Effector memory CD4-positive, alpha-beta T cell (primary cell): ENCODE measurements at places on chromosomes 11 and 22.

GRCh38 chr22:31099841-31100761 is 7.3 kb downstream of the SELENOM start:
- H3K36me3 ChIP-seq: no peaks in the 10 kb centered on the region
- no peak overlapping the region for H3K27ac ChIP-seq
- H3K4me3 ChIP-seq: no peak overlapping the region
- H3K27me3 ChIP-seq: no peaks in the 10 kb centered on the region

GRCh38 chr22:33864723-33865130 is 55.5 kb downstream of the LARGE1 start:
- H3K27ac ChIP-seq: no peak overlapping the region
- H3K4me3 ChIP-seq: no peak overlapping the region

DNA sequence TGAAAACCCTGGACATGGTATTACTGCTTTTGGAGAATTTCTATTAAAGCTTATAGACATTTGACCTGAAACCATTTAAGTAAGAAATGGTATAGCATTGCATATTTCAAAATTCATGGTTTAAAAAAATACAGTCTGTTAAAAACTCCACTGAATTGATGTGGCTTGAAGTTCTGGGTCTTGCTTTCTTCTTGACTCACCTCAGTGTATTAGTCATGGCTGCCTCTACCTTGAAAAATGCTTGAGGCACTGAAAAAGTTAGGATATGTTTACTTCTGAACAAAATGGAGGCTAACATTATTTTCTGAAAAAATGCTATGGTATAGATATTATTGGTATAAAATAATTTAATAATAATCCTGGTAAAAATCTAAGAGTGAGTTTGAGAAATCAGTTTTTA is 349.2 kb downstream of the AASDHPPT start:
- no peaks in the 10 kb centered on the region for H3K27me3 ChIP-seq
- no peaks in the 10 kb centered on the region for H3K36me3 ChIP-seq
- no peak for DNase-seq
- no peak overlapping the region for H3K27ac ChIP-seq

DNA sequence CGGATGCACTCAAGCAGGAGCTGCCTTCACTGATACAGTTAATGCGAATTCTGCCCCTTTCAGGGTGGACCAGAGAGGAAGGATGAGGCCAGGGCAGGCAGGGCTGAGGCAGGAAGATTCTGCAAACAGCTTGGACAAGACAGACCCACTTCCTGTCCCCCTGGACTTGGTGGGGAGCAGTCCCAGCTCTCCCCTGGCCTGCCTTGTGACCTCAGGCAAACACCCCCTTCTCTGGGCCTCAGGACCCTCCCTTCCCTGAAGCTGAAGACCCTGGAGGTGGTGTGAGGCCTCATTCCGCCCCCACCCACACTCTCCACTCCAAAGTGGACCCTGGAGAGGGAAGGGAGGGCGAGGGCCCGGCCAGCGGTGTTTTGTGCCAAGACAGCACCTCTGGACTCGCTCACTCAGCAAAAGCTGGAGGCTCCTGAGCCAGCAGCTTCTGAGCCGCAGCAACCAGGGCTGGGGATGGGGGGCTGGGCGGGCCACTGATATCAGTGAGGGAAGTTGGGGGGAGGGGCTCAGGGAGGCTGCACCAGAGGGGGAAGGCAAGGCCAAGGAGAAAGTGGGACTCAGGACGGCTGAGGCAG is 8.5 kb downstream of the RAB3IL1 start:
- H3K36me3 ChIP-seq: no peaks in the 10 kb centered on the region
- no peaks in the 10 kb centered on the region for H3K4me1 ChIP-seq
- DNase-seq: no peak
- no peak overlapping the region for H3K4me3 ChIP-seq

DNA sequence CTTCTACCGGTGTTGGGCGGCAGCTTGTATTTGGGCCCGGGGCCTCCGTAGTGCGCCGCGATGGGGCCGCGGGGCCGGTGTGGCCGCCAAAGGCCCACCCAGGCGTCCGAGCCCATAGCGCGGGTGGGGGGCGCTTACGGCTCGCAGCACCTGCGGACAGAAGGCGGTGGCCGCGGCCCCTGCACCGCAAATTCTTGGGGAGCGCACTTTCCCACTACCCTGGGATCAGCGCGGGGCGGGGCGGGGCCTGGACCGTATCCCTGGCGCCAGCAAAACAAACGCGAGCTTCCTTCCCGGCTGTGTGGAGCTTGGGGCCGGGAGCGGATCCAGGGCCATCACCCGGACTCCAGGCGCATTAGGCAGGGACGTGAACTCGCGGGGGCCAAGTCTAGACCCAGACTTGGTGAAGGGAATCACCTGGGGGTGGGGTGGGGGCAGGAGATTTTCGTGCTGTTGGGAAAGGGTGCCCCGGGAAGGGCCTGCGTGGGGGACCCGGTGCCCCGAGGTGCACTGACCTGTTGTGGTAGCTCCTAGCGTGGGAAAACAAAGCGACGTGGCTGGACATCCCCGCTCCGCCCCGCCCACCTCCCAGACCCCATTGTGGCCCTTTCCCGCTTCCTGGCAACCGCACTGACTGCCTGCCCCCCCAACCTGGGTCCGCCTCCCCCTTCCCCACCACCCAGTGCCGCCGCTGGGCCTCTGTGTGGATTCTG is 2.3 kb upstream of the TYMP start:
- H3K4me1 ChIP-seq: peaks cover 22% of the 10 kb centered on the region
- no peaks in the 10 kb centered on the region for H3K27me3 ChIP-seq
- DNase-seq: no peak
- H3K4me3 ChIP-seq: peak overlapping the region; percentile 66
- H3K36me3 ChIP-seq: no peaks in the 10 kb centered on the region

GRCh38 chr11:2533587-2534133 is 88.9 kb downstream of the KCNQ1 start:
- peaks cover 8% of the 10 kb centered on the region for H3K36me3 ChIP-seq
- H3K4me1 ChIP-seq: peaks cover 9% of the 10 kb centered on the region
- no peaks in the 10 kb centered on the region for H3K27me3 ChIP-seq
- DNase-seq: no peak

GRCh38 chr11:293852-294661 is 5.1 kb downstream of the PGGHG start:
- no peak overlapping the region for H3K4me3 ChIP-seq
- H3K36me3 ChIP-seq: peaks cover 28% of the 10 kb centered on the region
- H3K27me3 ChIP-seq: no peaks in the 10 kb centered on the region
- peaks cover 17% of the 10 kb centered on the region for H3K4me1 ChIP-seq
- no peak overlapping the region for H3K27ac ChIP-seq
- DNase-seq: no peak

GRCh38 chr22:33757041-33757801 is 163.1 kb downstream of the LARGE1 start:
- no peak overlapping the region for H3K4me3 ChIP-seq
- no peaks in the 10 kb centered on the region for H3K4me1 ChIP-seq
- no peaks in the 10 kb centered on the region for H3K27me3 ChIP-seq
- H3K36me3 ChIP-seq: no peaks in the 10 kb centered on the region
- H3K27ac ChIP-seq: no peak overlapping the region

- H3K27ac ChIP-seq: no peak overlapping the region
- H3K4me1 ChIP-seq: no peaks in the 10 kb centered on the region
- no peak overlapping the region for H3K4me3 ChIP-seq
- no peaks in the 10 kb centered on the region for H3K36me3 ChIP-seq
- DNase-seq: no peak
- no peaks in the 10 kb centered on the region for H3K27me3 ChIP-seq
Observed at GRCh38 chr11:106961518-106961917, 56.8 kb downstream of the GUCY1A2 start.

GRCh38 chr11:117807482-117808327 is 10.7 kb upstream of the DSCAML1 start:
- H3K36me3 ChIP-seq: no peaks in the 10 kb centered on the region
- peak; percentile 47 for DNase-seq
- H3K27ac ChIP-seq: no peak overlapping the region
- no peak overlapping the region for H3K4me3 ChIP-seq
- no peaks in the 10 kb centered on the region for H3K27me3 ChIP-seq
- H3K4me1 ChIP-seq: peaks cover 5% of the 10 kb centered on the region

DNA sequence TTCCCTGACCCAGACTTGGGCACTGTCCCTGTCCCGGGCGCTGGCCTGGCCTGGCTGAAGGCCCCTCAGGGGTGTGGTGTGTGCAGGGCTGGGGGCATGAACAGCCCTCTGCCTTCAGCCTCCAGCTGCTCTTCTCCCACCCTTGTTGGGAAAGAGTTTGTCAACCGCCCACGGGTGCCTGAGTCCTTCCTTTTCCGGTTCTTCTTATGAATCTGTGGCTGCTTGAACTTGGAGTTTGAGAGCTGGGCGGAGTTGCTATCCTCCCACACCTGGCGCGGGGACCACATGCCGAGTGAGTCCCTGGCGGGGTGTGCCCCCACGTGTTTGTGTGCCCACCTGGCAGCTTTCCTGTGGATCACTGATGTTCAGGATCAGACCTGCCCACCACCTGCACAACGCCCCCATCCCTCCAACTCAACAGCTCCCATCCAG is 13.4 kb downstream of the NFAM1 start:
- no peak overlapping the region for H3K27ac ChIP-seq
- H3K4me1 ChIP-seq: no peaks in the 10 kb centered on the region
- DNase-seq: no peak
- H3K4me3 ChIP-seq: no peak overlapping the region
- no peaks in the 10 kb centered on the region for H3K36me3 ChIP-seq
- no peaks in the 10 kb centered on the region for H3K27me3 ChIP-seq

- no peak overlapping the region for H3K27ac ChIP-seq
- H3K4me1 ChIP-seq: peaks cover 47% of the 10 kb centered on the region
- no peak overlapping the region for H3K4me3 ChIP-seq
Observed at GRCh38 chr22:26677217-26677616, 19.8 kb downstream of the MIAT start.

- no peaks in the 10 kb centered on the region for H3K27me3 ChIP-seq
- peaks cover 22% of the 10 kb centered on the region for H3K4me1 ChIP-seq
- peaks cover 11% of the 10 kb centered on the region for H3K36me3 ChIP-seq
- peak overlapping the region; percentile 46 for H3K4me3 ChIP-seq
Observed at GRCh38 chr11:119120639-119121007, 757 bp upstream of the HINFP start.

DNA sequence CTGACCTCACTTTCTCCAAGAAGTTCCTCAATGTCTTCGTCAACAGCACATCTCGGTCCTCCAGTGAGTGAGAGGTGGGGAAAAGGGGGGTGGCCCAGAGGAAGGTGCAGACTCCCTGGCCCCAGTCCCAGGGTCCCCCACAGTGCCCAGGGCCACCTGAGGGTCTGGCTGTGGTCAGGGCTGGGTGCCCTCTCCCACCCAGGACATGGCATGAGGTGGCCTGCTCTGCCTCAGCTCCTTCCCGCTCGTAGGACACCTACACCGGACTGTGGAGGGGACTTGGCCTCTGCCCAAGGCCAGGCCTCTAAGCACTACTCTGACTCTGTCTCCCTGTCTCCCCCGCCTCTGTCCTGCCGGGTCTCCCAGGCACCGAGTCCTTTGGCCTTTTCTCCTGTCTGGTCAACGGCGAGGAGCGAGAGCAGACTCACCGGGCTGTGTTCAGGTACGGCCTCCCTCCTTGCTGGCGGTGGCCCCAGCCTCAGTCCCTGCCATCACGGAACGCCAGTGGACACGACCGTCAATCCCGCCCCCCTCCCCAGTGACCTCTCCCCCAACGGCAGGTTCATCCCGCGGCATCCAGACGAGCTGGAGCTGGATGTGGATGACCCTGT is 4.5 kb downstream of the MAPK8IP2 start:
- no peak overlapping the region for H3K27ac ChIP-seq
- H3K4me1 ChIP-seq: no peaks in the 10 kb centered on the region
- H3K4me3 ChIP-seq: no peak overlapping the region
- DNase-seq: no peak
- H3K36me3 ChIP-seq: no peaks in the 10 kb centered on the region

- no peak for DNase-seq
- H3K27me3 ChIP-seq: no peaks in the 10 kb centered on the region
- H3K36me3 ChIP-seq: no peaks in the 10 kb centered on the region
- no peak overlapping the region for H3K27ac ChIP-seq
- no peak overlapping the region for H3K4me3 ChIP-seq
Observed at GRCh38 chr22:44459551-44459950, 38.5 kb downstream of the RTL6 start.

DNA sequence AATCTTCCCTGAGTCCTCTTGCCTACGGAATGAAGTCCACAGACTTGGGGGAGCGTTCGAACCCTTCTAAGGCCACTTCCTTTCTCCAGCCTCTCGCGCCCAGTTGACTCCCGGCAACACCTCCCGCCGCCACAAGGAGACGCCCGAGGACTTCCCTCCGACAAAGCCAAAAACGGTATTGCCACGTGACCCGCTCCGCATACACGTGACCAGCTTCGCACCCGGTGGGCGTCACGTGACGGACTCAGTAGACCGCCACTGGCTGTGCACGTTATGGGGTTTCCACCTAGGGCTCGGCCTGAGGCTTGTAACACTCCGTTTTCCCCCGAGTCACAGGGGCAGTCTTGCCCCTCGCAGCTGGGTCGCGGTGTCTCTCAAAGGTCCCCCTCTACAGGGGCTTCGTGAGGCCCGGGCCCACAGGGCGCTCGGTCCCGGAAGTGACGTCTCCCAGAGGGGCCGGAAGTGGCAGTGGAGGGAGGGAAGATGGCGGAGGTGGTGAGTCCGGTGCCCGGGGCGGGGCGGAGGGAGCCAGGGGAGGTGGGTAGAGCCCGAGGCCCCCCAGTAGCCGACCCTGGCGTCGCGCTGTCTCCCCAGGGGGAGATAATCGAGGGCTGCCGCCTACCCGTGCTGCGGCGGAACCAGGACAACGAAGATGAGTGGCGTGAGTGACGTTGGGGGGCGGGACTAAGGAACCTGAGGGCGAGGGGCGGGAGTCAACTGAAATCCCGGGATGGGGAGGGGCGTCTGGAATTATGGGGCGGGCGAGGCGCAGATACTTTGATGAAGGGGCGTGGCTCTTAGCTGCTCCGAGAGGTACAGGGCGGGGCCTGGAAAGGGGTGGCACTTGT is at the start of gene KAT5:
TSS of gene KAT5 (plus strand) at position 468 of the 848 bp plus-strand sequence. CDS start at position 484, 16 bp downstream.
- peaks cover 38% of the 10 kb centered on the region for H3K36me3 ChIP-seq
- H3K27me3 ChIP-seq: no peaks in the 10 kb centered on the region
- peaks cover 8% of the 10 kb centered on the region for H3K4me1 ChIP-seq
- peak within 1 kb of the TSS; percentile 97 for H3K27ac ChIP-seq

DNA sequence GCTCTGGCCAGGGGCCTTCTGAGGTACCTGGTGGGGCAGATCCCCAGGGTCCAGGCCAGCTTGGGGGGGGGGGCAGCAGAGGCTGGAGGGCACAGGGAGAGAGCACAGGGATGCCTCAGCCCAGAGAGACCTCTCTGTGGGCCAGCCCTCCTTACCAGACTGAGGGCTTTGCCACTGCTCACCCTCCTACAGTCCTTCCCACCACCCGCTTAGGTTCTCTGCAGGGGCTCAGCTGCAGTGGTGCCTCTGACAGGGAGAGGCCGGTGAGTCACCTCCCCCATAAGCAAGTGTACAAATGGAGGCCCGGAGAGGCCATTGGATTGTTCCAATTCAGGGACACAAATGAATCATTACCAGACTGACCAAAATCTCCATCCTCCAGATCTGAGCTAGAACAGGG is 68.1 kb upstream of the LMO1 start:
- no peaks in the 10 kb centered on the region for H3K36me3 ChIP-seq
- H3K4me3 ChIP-seq: no peak overlapping the region
- DNase-seq: no peak
- H3K4me1 ChIP-seq: no peaks in the 10 kb centered on the region

GRCh38 chr11:121249039-121249663 is 43.4 kb upstream of the SC5D start:
- no peaks in the 10 kb centered on the region for H3K27me3 ChIP-seq
- H3K4me3 ChIP-seq: no peak overlapping the region
- no peak overlapping the region for H3K27ac ChIP-seq
- H3K4me1 ChIP-seq: no peaks in the 10 kb centered on the region
- DNase-seq: no peak
- no peaks in the 10 kb centered on the region for H3K36me3 ChIP-seq

- no peak overlapping the region for H3K4me3 ChIP-seq
- H3K27ac ChIP-seq: no peak overlapping the region
- no peaks in the 10 kb centered on the region for H3K36me3 ChIP-seq
- no peaks in the 10 kb centered on the region for H3K27me3 ChIP-seq
- DNase-seq: no peak
- H3K4me1 ChIP-seq: no peaks in the 10 kb centered on the region
Observed at GRCh38 chr22:37354670-37355069, 72.4 kb downstream of the CYTH4 start.

GRCh38 chr22:46051646-46052045 is 74.7 kb upstream of the WNT7B start:
- no peaks in the 10 kb centered on the region for H3K36me3 ChIP-seq
- peaks cover 28% of the 10 kb centered on the region for H3K4me1 ChIP-seq
- no peak for DNase-seq
